ENCODE measurements at places on chromosomes 4 and X.

GRCh38 chr4:2963966-2964471, 648 bp downstream of the GRK4 start:
- no peak for DNase-seq

GRCh38 chr4:116847616-116848015, 237.8 kb downstream of the TRAM1L1 start:
- DNase-seq, result no peak

DNA sequence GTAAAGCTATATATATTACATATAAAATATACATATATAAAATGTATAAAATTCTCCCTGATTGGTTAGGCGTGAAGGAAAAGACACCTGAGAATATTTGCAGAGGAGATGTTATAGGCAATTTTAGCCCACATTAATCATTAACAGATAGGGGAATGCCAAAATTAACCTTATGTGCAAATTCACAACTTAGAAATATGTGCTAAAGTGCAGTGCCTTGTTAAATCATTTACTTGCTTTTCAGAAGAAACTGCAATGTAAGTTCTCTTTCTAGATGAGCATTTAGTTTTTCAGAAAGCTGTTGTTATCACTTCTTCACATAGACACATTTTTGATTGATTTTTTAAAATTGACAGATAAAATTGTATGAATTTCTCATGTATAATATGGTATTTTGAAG, 5.6 kb downstream of the TASL start:
- no peak for DNase-seq

DNA sequence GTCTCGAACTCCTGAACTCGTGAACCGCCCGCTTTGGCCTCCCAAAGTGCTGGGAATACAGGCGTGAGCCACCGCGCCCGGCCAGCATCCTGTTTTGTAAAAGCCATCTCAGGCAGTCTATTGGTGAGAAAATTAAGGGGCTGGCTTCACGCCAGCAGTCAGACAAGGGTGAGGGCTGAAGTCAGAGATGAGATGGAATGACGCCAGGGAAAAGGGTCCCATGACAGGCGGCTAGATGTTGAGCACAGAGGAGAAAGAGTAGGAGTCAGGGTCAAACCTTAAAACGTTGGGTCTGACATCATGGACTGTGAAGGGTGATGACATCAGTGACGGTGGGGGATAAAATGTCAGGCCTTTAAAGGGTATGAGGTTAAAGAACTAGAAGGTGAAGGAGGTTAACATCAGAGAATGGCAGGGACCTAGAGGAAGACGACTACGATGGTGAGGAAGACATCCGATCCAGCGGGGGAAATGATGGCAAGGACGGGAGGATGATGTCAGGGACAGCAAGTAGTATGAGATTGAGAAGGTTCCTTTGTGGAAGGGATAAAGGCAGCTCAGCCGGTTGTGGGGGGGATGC, 504 bp upstream of the RBM3 start:
- DNase-seq, result no peak

GRCh38 chr4:48334900-48335384, 6.4 kb upstream of the SLAIN2 start:
- no peak for DNase-seq

- no peak for DNase-seq
Observed at GRCh38 chrX:45137531-45137930, 63.1 kb downstream of the DIPK2B start.

DNA sequence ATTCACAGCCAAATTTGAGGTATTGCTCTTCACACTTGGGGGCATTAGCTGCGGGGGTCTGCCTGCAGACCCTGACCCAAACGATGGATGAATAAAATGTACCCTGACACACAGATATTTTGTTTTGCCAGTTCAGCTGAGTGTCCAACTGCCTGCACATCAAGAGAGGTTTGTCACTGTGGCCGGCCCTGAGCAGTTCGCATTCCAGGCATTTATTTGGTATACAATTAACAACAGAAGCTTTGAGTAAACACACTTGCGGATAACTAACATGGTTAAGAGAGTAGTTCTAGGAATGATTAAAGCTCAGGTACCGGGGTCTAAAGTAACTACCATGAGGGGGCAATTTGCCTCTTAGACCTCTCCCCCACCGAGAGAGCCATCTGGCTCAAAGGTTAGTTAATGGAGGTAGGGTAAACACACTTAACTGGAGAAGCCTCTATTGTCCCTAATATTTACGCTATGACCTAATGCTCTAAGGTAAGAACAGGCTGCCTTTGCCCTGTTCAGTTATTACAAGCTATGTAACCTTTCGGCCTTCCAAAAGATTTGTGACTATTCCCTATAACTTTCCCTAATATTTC, 162.0 kb downstream of the SNCA start:
- DNase-seq, result no peak
